ENCODE measurements at places on chromosomes 3 and 15.

GRCh38 chr3:62109534-62109933 lies 263.8 kb downstream of the FEZF2 start:
- ATAC-seq: peak; percentile 87

DNA sequence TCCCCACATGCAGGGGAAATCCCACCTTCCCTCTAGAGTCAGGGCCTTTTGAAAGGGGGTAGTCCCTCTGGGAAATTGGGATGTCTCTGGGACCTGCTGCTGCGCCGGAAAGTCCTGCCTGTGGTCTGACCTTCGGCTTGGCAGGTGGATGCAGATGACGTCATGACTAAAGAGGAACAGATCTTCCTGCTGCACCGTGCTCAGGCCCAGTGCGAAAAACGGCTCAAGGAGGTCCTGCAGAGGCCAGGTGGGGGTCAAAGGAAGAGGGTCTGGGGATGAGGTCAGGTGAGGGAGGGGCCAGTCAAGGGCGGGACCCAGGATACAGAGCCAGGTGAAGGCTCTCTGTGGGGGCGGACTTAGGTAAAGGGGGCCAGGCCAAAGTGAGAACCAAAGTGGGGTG lies 16.2 kb downstream of the PTH1R start:
- ATAC-seq: no peak

DNA sequence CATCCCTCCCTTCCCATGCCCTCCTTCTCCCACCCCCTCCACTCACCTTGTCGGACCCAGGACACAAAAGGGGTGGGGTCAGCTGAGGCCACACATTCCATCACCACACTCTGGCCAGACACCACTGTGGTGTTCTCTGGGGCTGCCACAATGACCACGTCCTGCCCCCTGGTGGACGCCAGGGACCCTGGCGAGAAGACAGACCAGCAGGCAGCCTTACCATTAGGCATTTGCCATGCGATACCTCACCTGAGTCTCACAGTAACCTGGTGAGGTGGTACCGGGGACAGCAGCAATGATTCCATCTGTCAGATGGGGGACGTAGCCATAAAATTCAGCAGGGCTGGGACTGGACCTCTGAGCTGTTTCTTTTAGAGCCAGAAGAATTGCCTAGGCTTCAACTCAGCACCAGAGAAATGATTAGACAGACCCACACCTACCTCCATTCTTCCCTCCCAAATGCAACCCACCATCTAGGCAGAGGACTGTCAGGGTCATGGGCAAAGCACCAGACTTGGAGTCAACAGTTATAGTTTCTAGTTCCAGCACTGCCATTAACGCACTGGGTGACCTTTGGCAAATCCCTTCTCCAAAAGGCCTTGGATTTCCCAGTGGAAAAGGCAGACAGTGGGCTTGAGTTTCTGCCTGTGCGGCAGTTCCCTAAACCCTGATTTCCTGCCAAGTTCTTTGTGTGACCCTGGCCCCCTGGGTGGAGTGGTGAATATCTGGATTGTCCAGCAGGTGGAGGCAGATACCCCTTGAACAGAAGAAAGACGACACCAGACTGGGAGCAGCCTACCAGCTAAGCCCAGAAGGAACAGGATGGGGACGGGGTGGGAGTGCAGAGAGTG lies 21.8 kb downstream of the IGDCC4 start:
- ATAC-seq: peak; percentile 68

GRCh38 chr3:176906046-176906905 lies 291.0 kb downstream of the TBL1XR1 start:
- ATAC-seq: peak; percentile 48

DNA sequence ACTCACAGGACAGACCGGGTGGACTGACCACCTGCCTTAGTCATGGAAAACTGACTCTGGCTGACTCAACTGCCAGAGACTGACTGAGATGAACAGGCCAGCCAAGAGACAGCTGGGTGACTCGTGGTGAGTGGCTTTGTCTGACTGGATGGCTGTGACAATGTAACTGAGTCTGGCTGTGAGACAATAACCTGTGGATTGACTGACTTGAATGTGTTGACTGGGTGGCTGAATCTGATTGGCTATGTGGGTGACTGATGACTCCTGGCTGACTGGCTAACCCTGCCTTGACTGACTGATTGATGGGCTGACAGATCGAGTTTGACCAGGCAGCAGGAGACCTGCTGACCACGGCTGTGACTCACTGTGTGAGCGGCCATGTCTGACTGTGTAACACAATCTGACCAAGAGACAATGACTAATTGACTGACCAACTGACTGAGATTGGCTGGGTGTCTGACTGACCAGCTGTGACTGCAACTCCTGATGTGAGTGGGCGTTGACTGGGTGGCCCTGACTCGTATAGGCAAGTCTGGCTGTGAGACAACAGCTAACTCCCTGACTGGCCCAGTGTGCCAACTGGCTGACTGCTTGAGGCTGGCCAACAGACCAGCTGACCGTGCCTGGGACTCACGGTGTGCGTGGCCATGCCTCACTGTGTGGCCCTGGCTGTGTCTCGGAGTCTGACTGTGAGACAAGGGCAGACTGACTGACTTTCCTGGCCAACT lies 509.1 kb downstream of the SHQ1 start:
- peak; percentile 37 for ATAC-seq

- peak; percentile 68 for ATAC-seq
These were observed 668 bp downstream of the THRB start for GRCh38 chr3:24493746-24494617.

DNA sequence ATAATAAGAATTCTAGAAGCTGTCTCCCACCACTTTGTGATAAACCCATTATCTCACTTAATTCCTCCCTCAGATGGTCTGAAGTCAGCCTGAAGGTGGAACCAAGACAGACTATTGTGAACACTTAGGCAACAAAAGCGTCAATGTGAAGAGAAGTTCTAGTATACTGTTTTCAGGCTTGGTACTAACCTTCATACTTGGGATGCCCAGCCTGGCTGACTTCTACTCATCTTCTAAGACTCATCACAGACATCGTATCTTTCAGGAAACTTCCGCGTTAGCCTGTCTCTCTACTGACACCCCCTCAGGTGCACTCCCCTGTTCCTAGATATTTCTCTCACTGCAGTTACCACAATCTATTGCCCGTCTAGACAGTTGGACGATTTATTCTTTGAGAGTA lies 201.2 kb downstream of the SATB1 start:
- no peak for ATAC-seq

DNA sequence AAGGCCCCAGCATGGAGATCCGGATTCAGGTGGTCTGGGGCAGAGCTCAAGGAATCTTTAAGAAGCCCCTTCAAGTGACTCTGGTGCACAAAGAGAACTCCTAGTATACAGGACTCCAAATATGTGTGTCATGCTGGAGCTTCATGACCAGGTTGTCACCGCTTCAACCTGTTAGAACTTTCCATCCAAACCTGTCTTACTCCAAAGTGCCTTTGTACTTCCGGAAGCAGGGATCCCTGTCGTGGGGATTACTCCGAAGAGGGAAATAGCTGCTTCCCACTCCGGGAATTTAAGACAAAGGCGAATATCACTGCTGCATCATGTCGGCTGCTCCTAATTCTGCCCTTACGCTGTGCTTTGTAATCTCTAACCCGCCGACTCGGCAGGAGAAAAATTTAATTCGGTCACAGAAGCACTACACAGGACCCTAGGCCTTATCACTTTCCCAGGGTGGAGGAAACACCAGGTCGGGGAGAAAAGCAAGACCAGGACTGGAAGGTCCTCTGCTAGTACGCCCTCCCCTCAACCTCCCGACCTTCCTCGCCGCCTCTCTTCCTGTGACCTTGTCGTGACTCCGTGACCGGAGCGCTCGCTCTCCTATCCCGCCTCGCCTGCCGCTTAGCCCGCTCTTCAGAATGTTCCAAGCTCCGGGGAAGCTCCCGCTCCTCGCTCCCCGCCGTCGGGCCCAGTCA lies 730 bp downstream of the HIGD1A start:
- peak; percentile 22 for ATAC-seq

- no peak for ATAC-seq
These were observed 342.8 kb upstream of the ARPP21 start for GRCh38 chr3:35296533-35296932.

DNA sequence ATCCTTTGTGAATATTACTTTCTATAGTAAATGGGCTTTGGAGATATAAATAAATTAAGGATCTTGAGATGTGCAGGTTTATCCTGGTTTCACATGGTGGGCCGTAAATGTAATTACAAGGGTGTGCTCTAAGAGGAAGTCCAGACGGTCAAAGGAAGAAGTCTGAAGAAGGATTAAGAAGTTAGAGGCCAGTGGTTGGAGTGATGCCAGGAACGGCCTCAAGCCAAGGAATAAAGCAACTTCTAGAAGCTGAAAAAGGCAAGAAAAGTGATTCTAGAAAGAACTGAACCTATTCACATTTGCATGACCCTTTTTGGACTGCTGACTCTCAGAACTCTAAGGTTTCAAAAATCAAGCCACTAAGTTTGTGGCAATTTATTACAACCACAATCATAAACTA lies 981.3 kb upstream of the ALCAM start:
- ATAC-seq: no peak

GRCh38 chr15:39745415-39745814 lies 37.2 kb downstream of the FSIP1 start:
- no peak for ATAC-seq

GRCh38 chr3:104520228-104520655 lies 846.5 kb upstream of the ALCAM start:
- no peak for ATAC-seq

GRCh38 chr3:25888892-25889524 lies 99.1 kb downstream of the OXSM start:
- ATAC-seq: no peak

GRCh38 chr3:101091489-101091888 lies 98.3 kb upstream of the ABI3BP start:
- ATAC-seq: no peak

GRCh38 chr15:92417716-92418115 lies 24.0 kb downstream of the ST8SIA2 start:
- no peak for ATAC-seq

GRCh38 chr3:139937674-139938279 lies 2.8 kb downstream of the CLSTN2 start:
- no peak for ATAC-seq

DNA sequence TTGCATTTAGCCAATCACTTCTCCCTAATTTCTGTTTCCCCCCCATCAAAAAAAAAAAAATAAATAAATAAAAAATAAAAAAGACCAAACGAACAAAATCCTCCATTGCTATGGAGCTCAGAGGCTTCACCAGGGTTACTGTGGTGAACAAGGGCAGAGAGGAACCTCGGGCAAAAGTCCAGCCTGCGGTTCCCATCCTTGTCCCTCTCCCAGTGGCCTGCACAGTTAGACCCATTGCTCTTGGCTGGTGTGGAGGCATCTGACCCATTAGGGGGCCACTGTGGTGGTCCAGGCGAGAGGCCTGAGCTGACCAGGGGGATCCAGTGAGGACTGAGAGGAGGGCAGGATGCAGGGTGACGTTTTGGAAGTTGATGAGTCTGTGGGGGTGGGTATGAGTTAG lies 18.8 kb downstream of the CORO2B start:
- no peak for ATAC-seq

DNA sequence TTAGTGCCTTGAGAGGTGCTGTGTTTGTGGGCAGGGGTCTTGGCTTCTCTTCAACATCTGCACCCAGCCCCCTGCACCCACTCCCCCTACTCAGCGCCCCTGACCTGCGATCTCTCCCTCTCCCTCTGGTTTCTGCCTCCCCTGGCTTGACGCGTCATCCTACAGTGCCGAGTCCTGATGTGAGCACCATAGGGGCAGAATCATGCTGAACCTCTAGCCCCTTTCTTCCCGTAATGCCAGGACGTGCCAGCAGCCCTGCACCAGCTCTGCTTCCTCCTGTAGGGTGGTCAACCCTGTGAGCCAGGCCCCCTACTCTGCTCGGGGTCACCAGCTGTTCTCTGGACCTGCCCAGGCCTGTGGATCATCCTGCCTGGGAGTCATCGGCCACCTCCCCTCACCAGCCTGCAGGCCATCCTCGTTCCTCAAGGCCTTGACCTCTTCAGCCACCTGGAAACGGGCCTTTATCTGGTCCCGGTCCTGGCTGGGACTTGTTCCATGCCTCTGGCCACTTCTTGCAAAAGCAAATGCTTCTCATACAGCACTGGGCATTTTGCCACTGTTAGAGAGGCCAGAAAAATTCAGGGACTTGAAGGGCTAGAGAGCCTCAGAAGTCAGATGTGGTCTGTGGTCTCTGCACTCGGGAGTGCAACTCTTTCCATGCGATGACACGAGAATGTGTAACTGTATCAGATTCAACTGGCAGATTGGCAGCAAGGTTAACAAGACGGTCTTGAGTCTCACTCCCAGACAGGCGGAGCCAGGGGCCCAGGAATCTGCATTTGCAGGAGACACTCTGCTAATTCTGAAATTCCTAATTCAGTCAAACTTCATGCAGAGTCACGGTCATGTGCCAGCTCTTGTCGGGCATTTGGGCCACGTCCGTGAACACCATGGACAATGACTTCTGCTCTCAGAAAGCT lies 16.7 kb upstream of the KLF15 start:
- ATAC-seq: no peak

- no peak for ATAC-seq
These were observed 1.7 kb downstream of the SHOX2 start for GRCh38 chr3:158104431-158104921.

GRCh38 chr3:196968233-196969133 lies at the start of gene PIGZ:
PIGZ (minus strand) TSS chr3:196968833; CDS start chr3:196952031, 16,802 bp downstream.
- ATAC-seq: peak; percentile 84

- ATAC-seq: no peak
These were observed 56.3 kb downstream of the SLCO2A1 start for GRCh38 chr3:133973249-133973980.

GRCh38 chr3:19229086-19229485 lies 80.8 kb downstream of the KCNH8 start:
- ATAC-seq: no peak

DNA sequence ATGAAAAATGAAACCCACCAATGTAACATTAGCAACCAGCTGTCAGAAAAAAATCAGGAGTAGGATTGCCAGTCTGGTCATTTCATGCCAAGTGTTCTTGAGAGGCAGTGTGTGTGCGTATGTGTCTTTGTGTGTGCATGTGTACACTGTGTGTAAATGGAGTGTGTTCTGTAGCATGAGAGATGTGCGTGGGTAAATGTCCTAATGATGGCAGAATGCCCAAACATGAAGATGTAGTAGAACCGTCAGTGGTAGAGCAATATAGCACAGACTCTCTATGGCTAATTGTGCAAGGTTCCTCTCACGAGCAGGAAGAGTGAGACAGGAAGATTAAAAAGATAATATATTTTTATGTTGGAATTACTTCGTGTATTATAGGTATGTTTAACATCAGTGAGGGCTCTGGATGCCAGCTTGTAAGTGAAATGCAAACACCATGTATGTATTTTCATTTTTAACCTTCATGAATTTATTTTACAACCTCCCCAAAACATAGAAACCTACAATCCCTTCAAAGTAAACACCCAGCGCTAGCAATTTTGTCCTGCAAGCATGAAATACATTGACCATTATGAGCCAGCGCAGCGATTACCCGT lies 1038.7 kb downstream of the IGSF11 start:
- ATAC-seq: no peak

DNA sequence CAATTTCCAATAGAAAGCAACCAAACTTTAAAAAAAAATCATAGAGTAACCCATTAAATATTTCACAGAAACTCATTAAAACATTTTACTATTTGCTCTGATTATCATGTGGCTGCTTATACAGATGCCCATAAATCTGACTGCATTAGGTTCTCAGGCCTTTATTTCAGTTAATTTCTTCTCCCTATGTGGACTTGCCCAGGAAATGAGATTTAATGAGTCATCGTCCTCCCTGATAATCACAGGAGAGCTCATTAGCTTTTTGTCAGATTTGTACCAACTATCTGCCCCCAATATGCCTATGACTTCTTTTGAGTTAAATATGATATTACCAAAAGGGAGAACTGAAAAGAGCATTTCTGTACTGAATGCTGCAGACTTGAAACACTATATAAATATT lies 168.0 kb downstream of the FOXB1 start:
- ATAC-seq: no peak
